ENCODE measurements at places on chromosomes 2 and 18. TPM values are rescaled to one million over a fixed set of nuclear protein-coding genes. Genes with fewer than 3 reads are reported as not detected.

The UGT1A7 gene
- total RNA-seq, result not detected

The TPO gene
- total RNA-seq, result not detected

The DNAJC5G gene
- not detected for total RNA-seq

- no peak for DNase-seq
Observed at GRCh38 chr2:206955253-206955652, 15.9 kb downstream of the CPO start.

GRCh38 chr2:98463081-98463481, 18.4 kb downstream of the INPP4A start:
- no peak for DNase-seq

The GREB1L gene
- total RNA-seq, result 9.4 TPM

The METTL5 gene
- total RNA-seq, result 68.0 TPM

DNA sequence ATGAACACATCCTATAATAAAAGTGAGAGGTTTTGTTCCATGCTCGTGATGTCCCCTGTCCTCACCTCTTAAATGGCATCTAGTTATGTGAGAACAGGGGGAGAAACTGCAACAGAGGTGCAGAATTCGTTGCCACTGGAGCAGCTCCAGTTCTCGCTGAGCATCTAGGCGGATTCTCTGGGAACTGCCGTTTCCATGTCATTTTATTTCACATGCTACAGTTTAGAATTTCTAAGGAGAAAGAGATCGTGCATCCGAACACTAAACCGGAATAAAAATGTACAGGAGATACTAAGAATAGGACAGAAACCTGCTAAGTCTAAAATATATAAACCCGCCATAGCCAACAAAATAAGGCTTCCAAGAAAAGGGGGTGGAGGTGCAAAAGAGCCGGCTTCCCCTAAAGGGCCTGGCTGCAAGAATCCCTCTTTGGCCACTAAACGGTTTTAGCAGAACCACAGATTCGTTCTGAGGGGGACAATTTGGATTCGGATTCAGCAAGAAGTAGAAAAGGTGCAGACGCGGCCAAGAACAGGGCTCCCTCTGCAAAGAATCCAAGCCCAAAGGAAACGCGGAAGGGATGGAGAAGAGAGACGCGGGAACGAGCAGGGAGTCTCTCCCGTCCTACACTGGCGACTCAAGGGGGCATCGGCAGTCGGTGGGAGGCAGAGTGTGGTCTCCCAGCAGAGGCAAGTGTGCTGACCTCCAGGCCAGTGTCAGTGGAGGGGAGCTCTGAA, 1.3 kb downstream of the TMEM163 start:
- no peak for DNase-seq

GRCh38 chr2:40041422-40042382, 262.6 kb upstream of the THUMPD2 start:
- DNase-seq, result peak; percentile 36

The ZAP70 gene
- not detected for total RNA-seq

- DNase-seq, result no peak
Observed at GRCh38 chr2:159129824-159130223, 156.7 kb downstream of the WDSUB1 start.

The MAP4K3 gene
- total RNA-seq, result 30.2 TPM

- DNase-seq, result no peak
Observed at GRCh38 chr2:43469713-43470112, 126.1 kb downstream of the THADA start.

The ASAP2 gene
- 80.8 TPM for total RNA-seq

The XIRP2 gene
- total RNA-seq, result not detected

GRCh38 chr2:47076586-47077441, 78.3 kb downstream of the STPG4 start:
- peak; percentile 77 for DNase-seq

DNA sequence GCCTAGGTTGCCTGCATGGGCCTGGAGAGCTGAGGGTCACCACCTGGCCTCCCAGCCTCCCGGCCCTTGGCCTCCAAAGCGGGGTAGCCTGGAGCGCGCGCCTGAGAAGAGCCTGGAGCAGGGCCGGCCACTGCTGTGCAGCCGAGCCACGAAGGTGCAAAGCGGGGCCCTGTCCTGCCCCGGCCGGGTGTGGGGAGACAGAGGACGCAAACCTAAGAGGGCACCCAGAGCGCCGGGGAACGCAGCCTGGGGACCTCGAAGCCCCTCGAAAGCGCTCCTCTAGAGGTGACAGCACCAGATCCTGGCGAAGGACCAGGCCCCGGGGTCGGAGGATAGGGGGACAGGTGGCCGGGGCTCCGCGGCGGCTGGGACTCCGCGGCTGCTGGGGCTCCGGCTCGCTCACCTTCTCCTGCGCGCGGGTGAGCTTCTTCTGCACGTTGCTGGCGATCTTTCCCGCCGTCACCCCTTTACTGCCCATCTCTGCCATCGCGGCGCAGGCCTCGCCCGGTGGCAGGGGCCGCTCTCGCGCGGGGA, 430 bp downstream of the BIN1 start:
- DNase-seq, result peak; percentile 26

Measured in MCF 10A (cell line).